Right lung (tissue), 10 donors: ENCODE measurements at places on chromosomes 4 and X. TPM values are rescaled to one million over a fixed set of nuclear protein-coding genes. Genes with fewer than 3 reads are reported as not detected.

Gene MUC7
- not detected for polyA plus RNA-seq

Gene PCDH18
- 108 TPM for polyA plus RNA-seq

Gene USP51
- polyA plus RNA-seq = 9.8 TPM

Gene RAB39B
- polyA plus RNA-seq = 1.0 TPM

Gene RHOXF2B
- polyA plus RNA-seq = not detected

Gene SLC9B1
- 2.4 TPM for polyA plus RNA-seq

Gene DMP1
- not detected for polyA plus RNA-seq

Gene GYPB
- 17.4 TPM for polyA plus RNA-seq

Gene GLUD2
- polyA plus RNA-seq = 3.5 TPM

Gene LUZP4
- polyA plus RNA-seq = not detected
